ENCODE measurements at places on chromosomes 3 and 15.
A peak's percentile ranks its signal among the peaks of the same experiment; 100 is the strongest.

- DNase-seq = no peak
Observed at GRCh38 chr3:71554649-71555048, 28.9 kb downstream of the FOXP1 start.

GRCh38 chr3:36736301-36736700 lies 28.1 kb downstream of the DCLK3 start:
- DNase-seq = no peak

- no peak for DNase-seq
Observed at GRCh38 chr15:59304034-59304795, 68.5 kb downstream of the MYO1E start.

GRCh38 chr3:176776622-176777175 lies 420.6 kb downstream of the TBL1XR1 start:
- no peak for DNase-seq

- DNase-seq = no peak
Observed at GRCh38 chr3:190012314-190012782, 108.3 kb downstream of the P3H2 start.

DNA sequence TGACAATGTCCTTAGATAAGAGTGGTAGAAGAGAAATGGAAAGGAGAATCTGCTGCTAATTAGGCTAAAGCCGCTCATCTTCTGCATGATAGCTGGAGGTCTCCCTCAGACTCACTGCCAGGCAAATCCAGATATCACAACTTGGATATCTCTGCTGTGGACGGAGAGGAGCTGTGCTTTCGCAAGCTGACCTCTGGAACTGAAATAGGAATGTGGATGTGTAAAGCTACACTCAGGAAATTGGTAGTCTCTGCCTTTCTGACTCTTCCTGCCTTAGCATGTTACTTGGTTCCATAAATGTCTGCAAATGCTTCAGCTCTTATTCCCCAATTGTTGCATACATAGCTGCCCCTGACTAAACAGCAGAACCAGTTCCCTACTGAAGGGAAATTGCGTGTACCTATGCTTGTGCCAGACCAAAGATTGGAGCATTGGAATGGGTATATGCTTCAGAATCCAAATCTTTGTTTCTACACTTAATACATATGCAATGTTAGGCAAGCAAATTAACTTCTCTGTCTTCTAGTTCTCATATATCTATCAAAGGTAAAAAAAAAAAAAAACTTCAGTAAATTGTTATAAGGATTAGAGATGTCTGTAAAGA lies 74.7 kb upstream of the ROBO2 start:
- no peak for DNase-seq

DNA sequence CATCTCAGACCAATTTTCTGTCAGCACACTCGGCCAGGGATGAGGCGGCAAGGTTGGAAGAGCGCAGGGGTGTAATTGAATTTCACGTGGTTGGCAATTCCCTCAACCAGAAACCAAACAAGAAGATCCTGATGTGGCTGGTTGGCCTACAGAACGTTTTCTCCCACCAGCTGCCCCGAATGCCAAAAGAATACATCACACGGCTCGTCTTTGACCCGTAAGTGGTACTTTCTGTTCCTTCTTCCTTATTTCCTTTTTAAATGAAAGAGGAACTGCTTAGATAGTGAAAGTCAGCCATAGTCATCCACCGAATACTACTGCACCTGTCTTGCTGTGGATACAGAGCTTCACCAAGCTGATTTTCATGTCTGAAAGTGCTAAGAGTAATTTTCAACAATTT lies 60.1 kb downstream of the SGO1 start:
- no peak for DNase-seq

- peak; percentile 84 for DNase-seq
Observed at GRCh38 chr3:138389841-138390581, 41.6 kb downstream of the MRAS start.

- no peak for DNase-seq
Observed at GRCh38 chr3:99972380-99973104, 141.8 kb downstream of the FILIP1L start.

- no peak for DNase-seq
Observed at GRCh38 chr15:80418892-80419537, 14.8 kb downstream of the ARNT2 start.

DNA sequence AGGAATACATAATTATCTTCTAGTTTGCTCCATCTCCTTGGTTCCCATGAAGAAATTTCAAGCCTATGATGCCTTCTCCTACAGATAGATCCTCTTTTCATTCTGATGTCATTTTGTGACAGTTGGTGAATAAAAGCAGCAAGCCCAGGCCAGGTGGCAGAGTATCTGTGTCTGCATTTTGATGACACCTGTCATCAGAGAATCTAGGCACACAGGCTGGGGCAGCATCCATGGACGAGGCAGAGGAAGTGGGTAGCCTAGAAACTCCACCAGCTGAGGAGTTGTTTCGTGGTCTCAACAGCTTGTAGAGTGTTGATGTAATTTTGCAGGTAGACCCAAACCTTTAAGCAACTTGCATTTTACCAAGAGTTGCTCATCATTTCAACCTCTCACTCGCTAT lies 269.8 kb downstream of the FEZF2 start:
- DNase-seq = no peak

DNA sequence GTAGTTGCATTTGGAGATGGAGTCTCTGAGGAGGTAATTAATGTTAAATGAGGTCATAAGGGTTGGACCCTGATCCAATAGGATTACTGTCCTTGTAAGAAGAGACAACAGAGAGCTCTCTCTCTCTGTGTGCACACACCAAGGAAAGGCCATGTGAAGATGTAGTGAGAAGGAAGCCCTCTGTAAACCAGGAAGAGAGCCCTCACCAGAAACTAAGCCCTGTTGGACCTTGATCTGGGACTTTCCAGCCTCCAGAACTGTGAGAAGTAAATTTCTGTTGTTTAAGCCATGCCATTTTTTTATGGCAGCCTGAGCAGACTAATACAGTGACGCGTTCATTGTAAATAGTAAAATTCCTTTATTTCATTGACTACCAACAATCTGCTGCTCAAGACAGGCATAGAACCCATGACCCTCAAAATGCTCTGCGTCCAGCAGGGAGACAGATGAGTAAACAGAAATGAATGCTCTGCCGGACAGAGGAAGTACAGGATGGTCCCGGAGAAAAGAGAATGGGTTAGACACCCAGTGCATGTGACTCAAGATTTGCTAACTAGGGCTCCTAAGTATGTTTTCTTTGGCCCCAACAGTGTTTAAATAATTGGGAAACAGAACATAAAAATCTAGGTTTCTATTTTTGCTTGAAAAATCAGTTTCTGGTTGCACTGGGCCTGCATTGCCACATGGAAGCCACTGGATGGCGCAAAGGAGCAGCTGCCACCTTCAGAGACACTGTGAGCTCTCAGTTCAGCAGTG lies 37.9 kb upstream of the TNFAIP8L3 start:
- no peak for DNase-seq

- no peak for DNase-seq
Observed at GRCh38 chr15:56034514-56034913, 41.1 kb upstream of the NEDD4 start.

- DNase-seq = peak; percentile 34
Observed at GRCh38 chr15:70324001-70324974, 226.6 kb upstream of the TLE3 start.

DNA sequence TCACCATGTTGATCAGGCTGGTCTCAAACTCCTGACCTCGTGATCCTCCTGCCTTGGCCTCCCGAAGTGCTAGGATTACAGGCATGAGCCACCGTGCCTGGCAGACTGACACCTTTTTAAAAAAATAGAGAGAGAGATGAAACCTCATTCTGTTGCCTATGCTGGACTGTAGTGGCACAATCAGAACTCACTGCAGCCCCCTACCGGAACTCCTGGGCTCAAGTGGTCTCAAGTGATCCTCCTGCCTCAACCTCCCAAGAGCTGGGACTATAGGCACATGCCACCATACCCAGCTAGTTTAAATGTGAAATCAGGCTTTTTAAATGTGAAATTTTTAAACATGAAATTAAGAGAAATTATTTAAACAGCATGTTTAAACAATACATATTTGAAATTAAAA lies 265.2 kb upstream of the UBE2E1 start:
- no peak for DNase-seq

GRCh38 chr3:49244581-49245205 lies 32.3 kb downstream of the C3orf62 start:
- peak; percentile 83 for DNase-seq

GRCh38 chr3:165800970-165801369 lies 36.3 kb downstream of the BCHE start:
- no peak for DNase-seq

GRCh38 chr3:11088831-11089230 lies 65.5 kb upstream of the HRH1 start:
- DNase-seq = no peak
